ENCODE measurements at places on chromosomes 1 and 21.

- DNase-seq, result no peak
Observed at GRCh38 chr1:234111458-234112142, 207.1 kb downstream of the SLC35F3 start.

DNA sequence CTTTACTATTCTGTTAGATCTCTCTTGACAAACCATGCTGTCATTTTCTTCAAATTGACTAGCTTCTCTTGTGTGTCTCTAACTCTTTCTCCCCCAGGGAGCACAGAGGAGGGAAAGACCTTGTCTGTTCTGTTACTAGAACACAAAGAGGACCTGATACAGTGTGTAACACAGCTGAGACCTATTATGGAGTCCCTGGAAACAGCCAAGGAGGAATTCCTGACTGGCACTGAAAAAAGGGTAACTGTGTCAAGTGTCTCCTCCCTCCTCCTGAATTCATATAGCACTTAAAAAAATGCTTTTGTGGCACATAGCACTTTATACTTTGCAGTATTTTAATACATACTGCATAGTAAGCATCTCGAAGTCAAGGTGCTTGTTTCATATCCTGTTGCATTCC, 50.6 kb downstream of the ZBTB40 start:
- DNase-seq, result no peak

DNA sequence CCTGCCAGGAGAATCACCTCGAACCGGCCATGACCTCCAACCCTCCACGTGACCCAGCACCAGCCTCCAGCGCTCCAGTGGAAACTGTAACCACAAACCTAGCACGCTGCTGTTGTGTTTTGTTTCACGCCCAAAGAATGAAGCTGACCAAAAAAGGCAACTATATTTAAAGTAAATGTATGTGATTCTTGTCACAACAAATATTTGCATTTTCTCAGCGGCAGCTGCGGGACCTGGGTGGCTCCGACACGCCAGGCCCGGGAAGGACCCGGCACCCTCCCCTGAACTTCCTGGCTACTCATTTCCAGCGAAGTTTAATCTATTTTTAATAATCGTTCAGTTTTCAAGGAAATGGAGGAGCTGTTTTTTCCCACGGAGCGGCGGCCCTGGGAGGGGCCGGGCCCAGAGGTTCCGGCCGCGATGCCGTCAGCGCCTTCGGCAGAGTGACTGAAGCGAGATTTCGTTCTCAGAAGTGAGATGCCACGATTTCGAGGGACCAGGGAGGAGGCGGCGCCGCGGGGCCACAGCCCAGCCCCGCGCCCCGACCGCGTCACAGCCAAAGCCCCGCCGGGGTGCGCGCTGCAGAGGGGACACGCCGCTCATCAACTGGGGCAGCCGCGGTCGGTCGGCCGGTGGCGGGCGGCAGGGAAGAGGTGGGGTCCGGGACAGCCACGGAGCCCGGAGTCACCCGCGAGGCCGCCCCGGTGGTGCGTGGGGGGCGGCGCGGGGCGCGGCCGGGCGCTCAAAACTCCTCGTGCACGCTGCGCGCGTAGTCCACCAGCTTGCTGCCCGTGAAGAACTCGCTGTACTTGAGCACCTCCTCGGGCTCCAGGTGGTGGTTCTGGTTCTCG, 3.0 kb upstream of the TNFRSF4 start:
- no peak for DNase-seq

DNA sequence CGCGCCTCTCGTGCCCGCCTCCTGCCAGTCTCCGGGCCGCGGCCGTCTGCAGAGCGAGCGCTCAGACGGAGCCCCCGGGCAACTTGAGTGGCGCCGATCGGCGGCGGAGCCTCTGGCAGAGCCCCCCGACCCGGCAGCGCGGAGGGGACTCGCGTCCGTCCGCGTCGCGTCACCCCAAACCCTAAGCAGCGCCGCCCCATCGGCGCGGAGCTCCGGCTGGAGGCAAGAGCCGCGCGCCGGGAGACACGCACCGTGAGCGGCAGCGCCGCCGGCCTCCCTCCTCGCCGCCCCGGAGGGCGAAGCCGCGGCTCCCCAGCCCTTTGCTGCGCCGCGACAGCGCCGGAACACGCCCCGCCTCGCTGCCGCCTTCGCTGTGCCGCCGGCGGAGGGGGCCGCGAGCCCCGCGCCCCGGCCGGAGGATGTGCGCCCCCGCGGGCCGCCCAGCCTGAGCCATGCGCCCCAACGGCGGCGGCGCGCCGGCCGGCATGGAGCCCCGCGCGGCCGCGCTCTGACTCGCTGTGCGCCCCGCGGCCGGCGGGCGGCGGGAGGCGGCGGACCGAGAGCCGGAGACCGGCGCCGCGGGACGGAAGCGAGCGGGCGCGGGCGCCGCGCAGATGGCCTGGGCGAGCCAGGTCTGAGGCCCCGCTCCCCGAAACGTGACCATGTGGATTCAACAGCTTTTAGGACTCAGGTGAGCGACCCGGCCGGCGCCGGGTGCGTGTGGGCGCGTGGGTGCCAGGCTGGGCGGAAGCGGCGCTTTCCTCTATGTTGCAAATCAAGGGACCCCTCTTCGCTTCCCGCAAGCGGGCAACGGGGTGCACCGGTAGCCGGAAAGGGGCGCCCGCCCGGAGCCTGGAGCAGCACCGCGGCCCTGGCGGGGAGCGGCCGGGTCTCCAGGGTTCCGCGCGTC, 610 bp downstream of the AJAP1 start:
- DNase-seq, result no peak

- no peak for DNase-seq
Observed at GRCh38 chr1:240652549-240652948, 40.6 kb upstream of the GREM2 start.

GRCh38 chr1:21924503-21925005, 12.6 kb downstream of the HSPG2 start:
- no peak for DNase-seq

DNA sequence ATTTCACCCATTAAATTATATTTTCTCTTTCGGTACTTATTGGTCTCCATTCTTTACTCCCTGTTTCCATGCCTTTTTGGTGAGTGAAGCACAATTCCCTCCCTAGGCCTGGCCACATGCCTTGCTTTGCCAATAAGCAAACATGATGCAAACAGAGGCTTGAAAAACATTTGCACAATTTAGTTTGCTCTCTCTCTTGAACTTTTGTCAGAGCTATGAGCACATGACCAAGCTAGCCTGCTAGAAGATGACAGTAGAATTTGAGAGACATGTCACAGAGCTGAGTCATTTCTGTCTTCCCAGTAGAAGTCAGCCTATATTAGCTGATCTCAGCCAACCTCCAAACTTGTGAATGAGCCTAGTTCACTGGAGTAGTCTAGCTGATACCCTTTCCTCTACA, 24.6 kb downstream of the ANGPTL3 start:
- DNase-seq, result peak; percentile 84

DNA sequence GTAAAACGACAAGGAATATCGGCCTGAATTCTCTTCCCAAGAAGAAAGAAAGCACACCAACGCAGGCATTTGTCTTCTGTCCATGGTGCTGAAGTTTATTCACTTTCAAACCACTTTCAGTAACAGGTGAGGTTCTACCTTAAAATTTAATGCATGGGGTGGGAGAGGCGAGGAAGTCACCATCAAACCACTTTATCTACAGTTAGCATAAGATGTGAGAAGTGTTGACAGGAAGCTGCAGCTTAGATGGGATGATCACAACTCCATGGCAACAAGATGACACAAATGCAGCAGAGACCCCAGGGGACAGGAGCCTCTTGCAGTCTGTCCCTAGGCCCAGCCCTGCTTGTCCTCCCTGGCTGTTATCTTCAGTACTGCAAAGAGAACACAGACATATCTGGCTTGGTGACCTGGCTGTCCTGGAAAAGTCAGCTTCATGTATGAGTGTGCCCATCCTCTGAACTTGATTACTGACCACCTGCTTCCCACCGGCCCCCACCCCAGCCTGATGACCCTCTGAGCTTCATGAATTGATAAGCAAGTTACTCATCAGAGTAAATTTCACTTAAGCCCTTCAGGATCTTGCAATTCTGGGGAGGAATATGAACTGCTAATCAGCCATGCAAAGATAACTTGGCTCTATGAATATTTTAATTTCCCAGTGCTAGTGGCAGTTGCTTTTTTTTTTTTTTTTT, 1.8 kb downstream of the NPPA start:
- no peak for DNase-seq

DNA sequence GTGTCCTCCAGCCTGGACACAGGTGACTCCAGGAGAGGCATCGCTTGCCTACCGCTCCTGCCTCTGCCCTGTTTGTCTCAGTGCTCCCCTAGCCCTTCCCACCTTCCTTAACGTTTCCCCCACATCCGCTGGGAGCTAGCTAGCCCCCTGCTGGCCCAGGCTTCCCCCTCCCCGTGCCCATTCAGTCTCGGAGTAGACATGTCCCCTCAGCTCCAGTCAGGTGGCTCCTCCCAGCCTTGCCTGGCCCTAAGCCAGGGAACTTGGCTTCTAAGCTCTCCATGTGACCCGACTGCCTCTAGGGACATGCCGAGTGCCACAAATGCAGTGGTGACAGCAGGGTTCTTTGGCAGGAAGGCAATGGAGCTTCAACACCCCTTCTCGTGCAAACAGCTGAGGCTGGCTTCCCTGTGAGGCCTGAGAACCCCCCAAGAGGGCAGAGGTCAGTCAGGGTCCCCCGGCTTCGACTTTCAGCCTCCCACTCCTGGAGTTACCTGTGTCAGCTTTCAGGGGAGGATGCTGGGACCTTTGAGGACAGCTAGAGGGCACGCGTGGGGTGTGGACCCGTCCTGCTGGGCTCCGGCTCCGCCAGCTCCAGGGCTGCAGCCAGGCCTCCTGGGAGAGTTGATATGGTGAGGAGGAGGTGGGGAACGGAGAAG, 16.2 kb downstream of the DRAXIN start:
- DNase-seq, result no peak

DNA sequence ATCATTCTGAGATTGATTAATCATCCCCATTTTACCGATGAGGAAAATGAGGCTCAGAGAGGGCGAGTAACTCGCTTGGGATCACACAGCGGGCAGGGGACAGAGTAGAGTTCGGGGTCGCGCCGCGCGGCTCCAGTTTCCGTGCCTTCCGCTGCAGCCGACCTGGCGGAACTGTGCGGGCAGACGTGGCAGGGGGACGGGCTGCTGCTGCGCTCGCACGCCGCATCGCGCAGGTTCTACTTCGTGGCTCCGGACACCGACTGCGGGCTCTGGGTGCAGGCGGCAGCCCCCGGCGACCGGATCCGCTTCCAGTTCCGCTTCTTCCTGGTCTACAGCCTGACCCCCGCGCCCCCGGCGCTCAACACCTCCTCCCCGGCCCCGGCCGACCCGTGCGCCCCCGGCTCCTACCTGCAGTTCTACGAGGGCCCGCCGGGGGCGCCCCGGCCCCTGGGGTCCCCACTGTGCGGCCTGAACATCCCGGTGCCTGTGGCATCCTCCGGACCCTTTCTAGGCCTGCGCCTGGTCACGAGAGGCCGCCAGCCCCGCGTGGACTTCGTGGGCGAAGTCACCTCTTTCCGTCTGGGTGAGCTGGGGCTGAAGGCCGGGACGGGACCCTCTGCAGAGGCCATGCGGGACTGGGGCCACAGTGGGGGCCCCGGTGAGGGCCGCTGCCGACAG, 2.3 kb downstream of the LDLRAD2 start:
- DNase-seq, result no peak

DNA sequence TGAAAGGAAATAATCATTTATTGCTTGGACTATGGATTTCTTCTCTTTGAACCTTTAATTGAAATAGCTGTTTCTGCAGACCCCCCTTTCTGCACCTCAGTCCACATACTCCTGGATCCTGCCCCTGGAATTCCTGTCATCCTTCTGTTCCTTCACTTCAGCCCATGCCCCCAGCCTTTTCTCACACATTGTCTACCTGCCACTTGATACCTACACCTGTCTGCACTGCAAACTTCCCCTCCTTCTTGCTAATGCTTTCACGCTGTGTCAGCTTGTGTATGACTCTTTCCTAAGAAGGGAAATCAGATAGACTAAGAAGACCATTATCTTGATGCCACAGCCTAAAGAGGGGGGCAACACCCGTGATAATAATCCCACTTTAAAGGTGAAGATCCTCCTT, 80.3 kb upstream of the EXO1 start:
- DNase-seq, result no peak

DNA sequence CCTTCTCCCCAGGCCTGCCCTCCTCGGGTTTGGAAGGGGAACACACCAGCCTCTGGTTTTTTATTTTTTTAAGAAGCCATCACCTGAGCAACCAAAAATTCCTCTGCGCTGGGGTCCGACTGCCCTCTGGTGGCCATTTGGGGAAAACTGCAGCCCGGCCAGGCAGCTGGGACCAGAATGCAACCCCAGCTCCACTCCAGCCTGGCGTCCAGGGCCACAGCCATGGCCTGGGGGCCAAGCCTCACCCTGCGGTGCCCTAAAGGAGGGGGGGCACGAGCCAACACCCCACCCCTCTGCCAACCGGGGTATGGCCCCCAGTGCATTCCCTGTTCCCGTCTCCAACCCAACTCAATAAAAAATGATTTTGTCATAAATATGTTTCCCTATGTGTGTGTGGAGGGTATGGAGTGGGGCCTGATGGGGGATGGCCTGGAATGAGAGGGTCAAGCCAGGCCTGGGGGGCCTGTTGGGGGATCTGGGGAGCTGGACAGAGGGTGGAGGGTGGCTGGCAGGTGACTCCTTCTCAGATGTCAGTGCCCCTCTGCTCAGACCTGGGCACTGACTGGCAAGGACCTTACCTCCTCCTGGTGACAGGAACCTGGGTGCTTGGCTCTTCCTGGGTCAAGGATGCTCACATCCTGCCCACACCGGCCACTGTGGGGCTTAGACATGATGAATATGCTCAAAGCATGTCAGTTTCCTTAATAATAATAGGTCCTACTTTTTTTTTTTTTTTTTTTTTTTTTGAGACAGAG, 3.2 kb downstream of the GPR3 start:
- no peak for DNase-seq

- no peak for DNase-seq
Observed at GRCh38 chr1:234665975-234666605, 56.1 kb upstream of the IRF2BP2 start.

DNA sequence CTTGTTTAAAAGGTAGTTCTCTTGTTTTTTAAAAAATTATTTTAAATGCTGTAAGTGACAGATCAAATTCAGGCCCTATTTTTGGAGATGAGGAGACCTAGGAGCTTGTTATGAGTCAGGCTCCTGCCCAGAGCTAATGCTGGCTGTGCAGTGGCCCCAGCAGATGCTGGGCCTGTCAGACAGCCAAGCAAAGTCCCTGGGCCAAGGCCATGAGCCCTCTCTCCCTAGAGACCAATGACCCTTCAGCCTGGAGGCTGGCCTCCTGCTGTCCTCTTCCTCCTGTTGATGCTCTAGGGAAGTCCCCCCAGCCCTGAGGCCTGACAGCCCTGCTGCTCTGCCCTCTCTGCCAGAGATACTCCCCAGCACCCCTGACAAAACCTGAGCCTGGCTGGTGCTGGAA, 128.1 kb upstream of the CTTNBP2NL start:
- no peak for DNase-seq
